Urothelium cell line (cell line): ENCODE measurements at places on chromosomes 5 and 9.

DNA sequence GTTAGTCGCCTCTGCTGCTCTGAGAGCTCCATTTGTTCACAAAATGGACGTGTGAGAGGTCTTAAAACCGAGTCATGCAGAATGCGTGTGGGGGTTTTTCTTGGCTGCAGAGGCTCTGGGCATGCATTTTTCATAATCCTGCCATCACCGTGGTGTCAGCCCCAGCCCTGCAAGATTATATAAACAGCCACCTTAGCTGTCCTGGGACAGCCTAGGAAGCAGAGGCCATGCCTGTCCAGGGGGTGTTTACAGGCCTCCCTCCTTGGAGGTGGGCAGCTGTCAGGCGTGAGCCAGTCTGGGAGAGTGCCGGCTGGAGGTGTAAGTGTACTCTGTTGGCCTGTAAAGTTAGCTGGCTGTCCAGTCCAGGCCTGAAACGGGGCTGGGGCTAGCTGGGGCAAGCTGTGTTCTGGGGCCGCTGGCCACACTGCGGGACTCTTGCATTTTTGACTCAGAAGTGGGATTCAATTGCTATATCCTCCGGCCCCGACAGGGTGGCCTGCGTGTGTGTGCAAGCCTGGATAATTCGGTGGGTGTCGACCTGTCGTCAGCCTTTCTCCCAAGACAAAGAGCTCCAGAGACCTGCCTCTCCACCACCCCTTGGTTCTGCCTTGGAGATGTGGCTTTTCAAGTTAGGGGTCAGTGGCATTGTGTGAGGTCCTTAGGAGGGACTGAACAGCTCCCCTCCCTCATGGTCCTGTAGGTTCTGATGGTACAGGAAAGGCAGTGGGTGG is 2.4 kb downstream of the WNK2 start:
- no peak for DNase-seq

DNA sequence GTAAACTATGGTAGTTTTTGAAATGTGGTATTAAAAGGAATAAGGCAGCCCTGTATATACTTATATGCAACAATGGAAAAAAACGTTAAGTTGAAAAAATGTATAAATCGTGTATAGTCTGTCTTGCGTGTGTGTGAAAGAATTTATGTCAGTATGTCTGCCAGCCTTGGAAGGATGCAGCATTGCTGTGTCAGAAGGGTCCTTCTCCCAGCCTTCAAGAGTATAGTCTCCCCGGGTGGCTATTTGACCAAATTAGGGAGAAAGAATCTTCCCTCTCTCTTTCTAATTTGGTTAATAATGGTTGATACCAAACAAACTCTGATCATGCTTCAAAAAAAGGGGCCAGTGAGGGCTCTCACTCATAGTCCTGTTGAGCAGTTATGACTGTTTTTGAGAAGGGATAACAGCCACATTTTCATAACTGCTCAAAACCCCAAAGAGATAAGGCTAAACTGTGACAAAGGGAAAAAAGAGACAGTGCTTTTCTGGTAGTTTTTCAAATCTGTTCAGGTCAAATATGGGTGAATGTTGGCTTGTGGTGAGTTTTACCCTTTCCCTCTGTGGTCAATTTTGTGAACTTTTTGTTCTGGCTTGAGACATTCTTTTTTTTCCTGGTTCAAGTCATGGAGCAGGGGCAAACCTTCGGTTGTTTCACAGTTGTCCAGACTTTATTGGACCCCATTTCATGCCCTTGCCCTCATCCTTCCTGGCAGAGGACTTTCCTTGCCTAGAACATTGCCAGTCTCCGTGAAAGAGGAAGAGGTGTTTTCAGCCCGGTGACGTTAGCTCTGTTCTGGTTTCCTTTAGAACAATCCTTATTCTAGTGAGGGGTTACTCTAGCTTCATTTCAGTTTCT is 21.0 kb downstream of the SNX30 start:
- DNase-seq = no peak

DNA sequence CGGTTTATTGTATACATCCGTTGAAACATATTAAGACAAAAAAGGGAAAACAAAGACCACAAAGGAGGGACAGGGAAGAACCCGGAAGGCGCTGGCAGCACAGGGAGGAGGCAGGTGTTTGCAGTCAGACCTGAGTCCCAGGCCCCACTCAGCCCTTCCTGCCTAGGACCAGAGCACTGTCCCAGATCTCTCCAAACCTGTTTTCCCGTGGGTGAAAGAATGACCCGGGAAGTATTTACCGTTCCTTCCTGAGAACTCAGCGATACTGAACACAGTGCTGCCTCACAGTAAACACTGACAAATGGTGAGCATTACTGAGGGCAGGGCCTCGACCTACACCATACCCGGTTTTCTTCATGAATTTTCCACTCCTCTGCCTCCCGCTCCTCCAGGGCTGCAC is 1.2 kb downstream of the ABO start:
- no peak for DNase-seq

- DNase-seq = no peak
These were observed 31.8 kb downstream of the TSTD2 start for GRCh38 chr9:97601228-97601898.

GRCh38 chr9:110999379-110999778 is 38.9 kb downstream of the LPAR1 start:
- DNase-seq = no peak

- peak; percentile 6 for DNase-seq
These were observed 11.8 kb upstream of the IFNW1 start for GRCh38 chr9:21153336-21154017.

DNA sequence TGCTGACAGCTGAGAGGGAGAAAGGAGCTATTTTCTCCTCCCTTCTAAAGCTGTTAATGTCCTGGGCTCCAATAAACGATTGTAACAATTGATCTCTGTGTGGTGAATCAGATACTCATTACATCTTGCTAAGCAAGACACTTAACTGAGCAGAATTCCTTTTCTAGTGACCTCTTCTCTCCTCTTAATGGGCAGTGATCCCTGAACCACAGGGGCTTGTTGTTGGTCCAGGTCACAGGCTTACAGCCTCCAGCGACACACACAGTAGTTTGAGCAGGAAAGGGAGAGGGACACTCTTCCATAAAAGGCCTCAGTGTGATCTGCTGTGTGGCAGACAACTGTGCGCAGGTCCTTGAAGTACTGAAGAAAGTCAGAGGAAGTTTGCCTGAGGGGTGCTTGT is 58.5 kb upstream of the MYO10 start:
- no peak for DNase-seq

DNA sequence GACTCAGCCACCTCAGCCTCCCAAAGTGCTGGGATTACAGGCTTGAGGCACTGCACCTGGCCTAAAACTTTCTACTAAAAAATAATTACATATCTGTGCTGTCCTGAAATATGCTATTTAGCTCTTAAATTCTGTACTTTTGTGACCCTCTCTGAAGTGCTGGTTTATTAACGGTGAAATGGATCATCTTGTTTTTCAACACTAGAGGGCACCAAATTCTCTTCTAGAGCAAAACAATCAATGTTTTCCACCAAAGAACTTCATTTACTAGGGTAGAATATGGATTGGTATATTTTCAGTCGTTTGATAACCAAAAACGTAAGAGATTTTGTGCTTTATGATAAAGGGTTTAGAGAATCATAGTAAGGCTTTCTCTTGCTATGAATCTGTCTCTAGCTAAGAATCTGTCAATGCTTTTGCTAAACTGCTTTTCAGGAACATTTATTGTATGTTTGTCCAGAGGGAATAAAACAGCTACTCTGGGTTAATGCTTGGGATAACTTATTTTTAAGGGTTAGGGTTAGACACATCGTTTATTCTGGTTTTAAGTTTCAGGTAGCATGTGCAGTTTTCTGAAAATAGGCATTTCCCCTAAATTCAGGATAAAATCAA is 63.6 kb downstream of the RNF180 start:
- DNase-seq = peak; percentile 44
